ENCODE measurements at places on chromosomes 1 and 21.

GRCh38 chr1:154405747-154406571, 816 bp downstream of the IL6R start:
- peak; percentile 90 for DNase-seq

DNA sequence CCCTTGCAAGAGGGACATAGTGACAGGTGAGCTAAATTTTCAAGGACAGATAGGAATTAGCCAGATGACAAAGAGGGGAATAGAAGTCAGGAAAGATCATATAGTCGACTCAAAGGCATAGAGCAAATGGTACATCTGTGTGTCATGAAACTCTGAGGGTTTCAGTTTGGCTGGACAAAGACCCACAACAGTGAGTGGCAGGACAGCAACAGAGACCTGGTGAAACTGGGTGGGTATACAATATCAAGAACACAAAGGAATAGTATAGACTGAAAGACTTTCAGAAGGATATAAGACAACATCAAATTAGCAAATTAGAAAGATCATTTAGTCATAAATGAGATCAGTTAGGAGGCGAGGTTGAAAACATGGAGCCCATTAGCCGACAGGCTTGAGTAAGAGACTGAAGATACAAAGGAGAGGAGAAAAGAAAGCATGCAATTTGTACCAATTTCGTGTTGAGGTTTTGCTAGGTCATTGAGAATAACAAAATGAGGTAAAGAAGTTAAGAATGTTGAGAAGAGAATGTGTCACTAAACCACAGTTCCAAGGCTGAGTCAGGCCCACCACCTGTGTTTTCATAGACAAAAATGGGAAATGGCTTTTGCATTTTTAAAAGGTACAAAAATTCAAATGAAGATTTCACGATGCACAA, 213.8 kb downstream of the HHIPL2 start:
- no peak for DNase-seq

GRCh38 chr21:14864211-14865021, 200.4 kb downstream of the NRIP1 start:
- peak; percentile 89 for DNase-seq

DNA sequence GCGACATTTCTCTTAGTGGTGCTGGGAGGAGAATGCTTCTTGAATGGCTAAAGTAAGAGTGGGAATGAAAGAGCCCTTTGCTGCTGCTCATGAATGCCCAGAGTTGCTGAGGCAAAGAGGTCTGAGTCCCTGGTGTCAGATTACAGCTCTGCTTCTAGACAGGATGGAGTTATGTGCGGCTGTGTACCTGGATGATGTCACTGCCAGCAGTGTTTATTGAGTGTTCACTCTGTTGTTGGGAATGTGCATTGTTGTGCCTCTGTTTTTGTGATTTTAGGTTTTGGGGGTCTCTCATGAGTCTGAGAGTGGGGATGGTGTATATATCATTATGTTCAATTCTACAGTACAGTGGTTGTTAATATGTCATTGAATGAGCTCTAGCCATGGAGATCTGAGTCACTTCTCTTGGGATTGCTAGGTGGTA, 2.7 kb downstream of the CDC14A start:
- no peak for DNase-seq

DNA sequence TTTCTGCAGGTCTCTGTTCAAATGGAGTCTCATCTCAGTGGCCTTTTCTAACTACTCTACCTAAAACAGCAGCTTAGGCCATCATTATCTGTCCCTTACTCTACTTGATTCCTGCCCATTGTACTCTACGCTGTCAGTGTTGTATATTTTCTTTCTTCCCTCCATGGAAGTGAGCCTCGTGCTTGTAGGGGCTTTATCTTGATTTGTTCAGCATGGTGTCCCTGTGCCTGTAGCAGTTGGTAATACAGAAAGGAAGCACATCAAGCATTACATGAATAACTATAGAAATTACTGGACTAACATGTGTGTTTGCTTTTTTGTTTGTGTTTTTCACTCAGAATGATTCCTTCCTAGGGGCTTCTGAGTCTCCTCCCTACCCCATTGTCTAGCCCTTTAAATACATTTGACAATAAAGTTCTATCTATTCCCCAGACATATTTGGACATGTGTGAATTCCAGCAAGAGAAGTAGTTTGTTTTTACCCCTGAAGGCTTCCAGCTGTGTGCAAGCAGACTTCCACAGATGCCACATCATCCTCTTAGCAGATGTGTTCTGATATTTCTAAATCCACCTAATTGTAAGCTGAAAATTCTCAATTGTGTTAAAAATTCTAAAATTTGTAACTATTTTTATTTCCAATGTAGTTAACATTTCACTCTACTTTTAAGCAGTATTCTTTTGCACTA, 40.3 kb downstream of the PRMT2 start:
- no peak for DNase-seq

DNA sequence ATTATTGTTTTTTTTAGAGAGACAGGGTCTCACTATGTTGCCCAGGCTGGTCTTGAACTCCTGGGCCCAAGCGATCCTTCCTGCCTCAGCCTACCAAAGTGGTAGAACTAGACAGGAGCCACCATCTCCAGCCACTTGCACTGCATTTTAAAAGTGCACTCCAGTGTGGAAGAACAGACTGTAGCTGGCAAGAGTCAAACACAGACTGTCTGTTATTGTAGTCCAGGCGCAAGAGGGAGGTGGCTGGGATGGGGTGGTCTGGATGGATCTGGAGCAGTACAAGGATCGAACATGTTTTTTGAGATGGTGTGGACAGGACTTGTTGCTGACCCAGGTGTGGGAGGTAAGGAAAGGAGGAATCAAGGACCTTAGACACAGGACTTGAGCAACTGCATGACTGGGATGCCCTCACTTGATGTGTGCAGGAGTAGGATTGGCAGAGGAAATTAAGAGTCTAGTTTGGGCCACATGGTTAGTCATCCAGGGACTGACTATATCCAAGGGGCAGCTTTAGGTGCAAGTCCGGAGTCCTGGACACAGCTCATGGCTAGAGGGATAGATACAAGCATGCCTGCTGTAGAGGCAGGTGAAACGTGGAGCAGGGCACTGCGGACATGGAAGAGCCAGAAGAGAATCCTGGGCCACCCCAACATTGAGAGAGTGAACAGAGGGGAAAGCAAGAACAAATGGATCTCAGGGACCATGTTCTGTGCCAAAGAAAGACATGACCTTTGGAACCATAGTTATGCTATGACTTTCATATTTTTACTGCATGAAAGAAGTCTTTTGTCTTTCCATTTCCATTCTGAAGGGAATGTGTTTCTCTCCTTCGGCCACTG, 42.0 kb downstream of the ELK4 start:
- DNase-seq, result no peak

GRCh38 chr1:58618303-58618702, 41.3 kb upstream of the TACSTD2 start:
- DNase-seq, result peak; percentile 89

- DNase-seq, result peak; percentile 80
These were observed at the start of gene SH3BGRL3 for GRCh38 chr1:26279456-26280332. Gene SH3BGRL3 (plus strand): TSS chr1:26280086. CDS start chr1:26280156, 70 bp downstream.

- no peak for DNase-seq
These were observed 370.8 kb downstream of the AMY1C start for GRCh38 chr1:104120525-104120924.

DNA sequence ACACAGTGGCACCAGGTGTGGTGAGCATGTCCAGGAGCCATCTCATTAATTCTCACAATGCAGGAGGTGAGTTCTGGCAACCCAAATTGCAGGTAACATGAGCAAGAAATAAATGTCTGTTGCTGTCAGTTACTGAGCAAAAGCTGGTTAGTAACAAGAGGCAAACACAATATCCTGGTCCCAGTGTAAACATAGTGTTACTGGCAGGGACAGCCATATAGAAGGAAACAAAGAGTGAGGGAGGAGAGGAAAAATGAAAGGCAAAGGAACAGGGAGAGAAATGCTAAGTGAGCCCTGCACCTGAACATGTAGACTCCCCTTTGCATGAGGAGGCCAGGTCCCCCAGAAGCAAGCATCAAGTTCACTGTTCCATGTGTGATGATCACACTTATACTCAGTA, 203.6 kb downstream of the TRABD2B start:
- no peak for DNase-seq

DNA sequence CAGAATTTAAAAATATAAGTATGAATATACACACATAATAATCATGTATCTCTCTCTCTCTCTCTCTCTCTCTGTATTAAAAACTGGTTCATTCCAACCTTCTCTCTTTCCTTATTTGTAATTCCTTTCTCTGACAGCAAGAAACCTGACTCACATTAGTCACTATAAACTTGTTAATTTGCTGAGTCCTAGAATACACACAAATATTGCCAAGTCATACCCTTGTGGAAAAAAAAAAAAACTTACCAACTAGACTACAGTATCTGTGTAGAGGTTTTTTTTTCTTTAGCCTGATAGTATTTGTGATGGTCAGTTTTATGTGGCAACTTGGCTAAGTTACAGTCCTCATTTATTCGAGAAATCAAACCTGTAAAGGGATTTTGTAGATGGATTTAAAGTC, 26.3 kb upstream of the NHLH2 start:
- DNase-seq, result no peak

DNA sequence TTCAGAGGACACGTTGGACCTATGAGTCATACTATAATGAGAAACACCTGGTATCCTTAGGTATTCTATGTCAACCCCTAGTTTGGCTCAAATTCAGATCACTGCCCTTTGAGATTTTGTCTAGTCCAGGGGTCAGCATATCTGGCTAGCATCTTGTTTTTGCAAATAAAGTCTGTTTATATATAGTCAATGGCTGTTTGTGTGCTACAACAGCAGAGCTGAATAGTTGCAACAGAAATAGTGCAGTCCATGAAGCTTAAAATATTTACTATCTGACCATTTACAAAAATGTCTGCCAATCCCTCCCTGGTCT, 48.5 kb upstream of the EDEM3 start:
- no peak for DNase-seq

DNA sequence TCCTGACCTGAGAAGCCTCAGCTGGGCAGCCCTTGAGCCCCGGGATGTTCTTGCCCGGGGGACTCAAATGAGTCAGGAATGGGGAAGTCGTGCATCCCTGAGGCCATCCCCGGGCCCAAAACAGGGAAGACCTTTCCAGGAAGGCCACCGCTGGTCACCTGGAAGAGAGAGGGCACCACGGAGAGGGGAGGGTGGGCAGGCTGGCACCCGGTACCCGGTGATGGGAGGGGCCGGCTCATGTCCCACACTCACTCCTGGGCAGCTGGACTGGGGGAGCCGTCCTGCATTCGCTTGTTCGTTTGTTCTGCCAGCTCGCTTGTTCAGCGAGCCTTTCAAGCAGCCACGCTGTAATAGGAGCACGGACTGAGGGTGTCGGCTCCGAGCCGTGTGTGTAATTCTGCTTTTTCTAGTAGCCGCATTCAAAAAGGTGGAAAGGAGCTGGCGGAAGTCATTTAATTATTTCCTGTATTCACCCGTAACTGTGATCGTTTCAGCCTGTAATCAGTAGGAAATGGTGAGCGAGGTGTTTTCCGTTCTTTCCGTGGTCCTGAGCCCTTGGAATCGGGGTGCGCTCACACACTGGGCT, 48.4 kb upstream of the CCDC27 start:
- no peak for DNase-seq

GRCh38 chr21:40052276-40052675, 185.0 kb downstream of the PCP4 start:
- no peak for DNase-seq

GRCh38 chr1:221718381-221719277, 23.3 kb downstream of the DUSP10 start:
- no peak for DNase-seq

- DNase-seq, result no peak
These were observed 44.6 kb downstream of the MAN1C1 start for GRCh38 chr1:25661043-25661815.

DNA sequence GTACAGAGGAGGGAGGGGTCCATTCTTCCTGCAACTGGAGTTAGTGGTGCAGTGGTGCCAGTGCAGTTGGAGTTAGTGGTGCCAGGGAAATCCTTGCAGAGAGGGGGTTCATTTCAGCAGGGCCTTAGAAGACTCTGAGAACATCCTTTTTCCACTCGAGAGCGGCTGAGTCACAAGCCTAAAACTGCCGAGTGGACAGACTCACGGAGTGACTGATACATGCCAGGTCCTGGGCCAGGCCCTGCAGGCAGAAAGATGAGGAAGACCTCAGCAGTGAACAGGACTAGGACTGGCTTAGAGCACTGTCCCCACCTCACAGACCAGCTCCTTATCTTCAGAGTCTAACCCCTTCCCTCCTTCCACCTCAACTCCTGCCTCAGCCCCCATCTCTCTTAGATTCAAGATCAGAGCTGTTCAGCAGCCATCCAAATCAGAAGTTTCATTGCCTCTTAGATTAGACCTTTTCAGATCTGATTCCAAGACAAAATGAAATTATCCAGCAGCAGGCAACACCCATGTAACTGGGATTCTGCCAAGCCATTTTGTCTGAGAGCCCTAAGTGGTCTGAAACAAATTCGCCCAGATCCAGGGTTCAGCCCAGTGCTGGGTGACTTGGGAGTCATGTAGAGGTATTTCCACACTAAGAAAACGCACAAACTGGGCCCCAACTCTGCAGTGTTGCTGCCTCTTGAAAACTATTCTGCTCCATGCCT, 12.7 kb upstream of the IKBKE start:
- peak; percentile 74 for DNase-seq

DNA sequence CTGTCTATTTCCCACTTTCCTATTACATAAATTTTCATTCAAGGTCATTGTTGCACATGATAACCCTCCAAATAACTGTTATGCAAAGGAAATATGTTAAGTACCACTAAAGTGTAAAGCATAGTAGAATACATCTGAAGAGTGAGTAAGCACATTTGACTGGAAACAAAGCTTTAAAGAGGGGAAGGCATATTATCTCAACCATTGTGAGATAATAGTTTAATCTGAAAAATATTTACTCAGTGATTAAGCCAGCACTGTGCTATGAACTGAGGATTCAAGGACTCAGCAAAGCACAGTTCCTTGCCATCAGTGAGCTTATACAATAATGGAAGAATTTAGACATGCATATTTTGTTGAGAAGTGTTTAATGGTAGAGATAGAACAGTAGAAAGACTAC, 127.4 kb downstream of the HMCN1 start:
- no peak for DNase-seq

DNA sequence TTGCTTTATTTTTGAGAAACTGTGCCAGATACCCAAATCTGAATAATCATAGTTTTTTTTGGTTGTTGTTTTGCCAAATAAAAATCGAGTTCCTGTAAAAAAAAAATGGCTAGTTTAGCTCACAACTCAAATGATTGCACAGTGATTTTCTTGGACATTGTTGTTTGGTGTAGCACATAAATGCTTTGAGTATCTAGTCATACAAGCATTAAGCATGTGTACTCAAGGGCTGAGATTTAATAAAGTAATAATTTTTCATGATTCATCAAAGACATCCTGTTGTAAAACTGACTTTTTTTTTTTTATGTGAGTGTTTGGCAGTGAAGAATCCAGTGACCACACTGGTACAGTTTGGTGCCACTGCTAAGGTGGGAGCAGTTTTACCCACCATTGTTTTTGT, 18.8 kb downstream of the ITSN1 start:
- DNase-seq, result no peak

GRCh38 chr1:244221991-244222390, 170.9 kb downstream of the ZBTB18 start:
- DNase-seq, result no peak

Data from inflammatory macrophage treated with lipopolysaccharide for 1 hour (primary cell).